ENCODE measurements at places on chromosomes 2 and 18. TPM values are rescaled to one million over a fixed set of nuclear protein-coding genes. Genes with fewer than 3 reads are reported as not detected.
A peak's percentile ranks its signal among the peaks of the same experiment; 100 is the strongest.

DNA sequence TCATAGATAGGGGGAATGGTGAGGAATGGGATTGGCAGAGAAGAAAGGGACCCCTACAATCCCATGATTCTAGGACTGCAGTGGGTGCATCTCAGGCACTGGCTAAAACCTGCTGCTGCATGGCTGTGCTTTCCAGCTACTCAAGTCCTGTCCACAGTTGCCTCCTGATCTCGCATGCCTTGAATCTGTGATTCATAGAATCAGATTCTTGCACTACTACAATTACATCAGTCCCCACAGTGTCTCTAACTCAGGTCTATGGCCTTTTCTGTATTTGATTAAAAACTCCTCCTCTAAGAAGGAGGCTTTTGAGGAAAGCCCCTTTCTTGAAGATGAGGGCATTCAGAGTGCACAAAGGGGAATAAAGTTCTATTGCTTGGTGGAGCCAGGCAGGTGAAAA, 117.4 kb downstream of the LRATD1 start:
- DNase-seq = no peak

DNA sequence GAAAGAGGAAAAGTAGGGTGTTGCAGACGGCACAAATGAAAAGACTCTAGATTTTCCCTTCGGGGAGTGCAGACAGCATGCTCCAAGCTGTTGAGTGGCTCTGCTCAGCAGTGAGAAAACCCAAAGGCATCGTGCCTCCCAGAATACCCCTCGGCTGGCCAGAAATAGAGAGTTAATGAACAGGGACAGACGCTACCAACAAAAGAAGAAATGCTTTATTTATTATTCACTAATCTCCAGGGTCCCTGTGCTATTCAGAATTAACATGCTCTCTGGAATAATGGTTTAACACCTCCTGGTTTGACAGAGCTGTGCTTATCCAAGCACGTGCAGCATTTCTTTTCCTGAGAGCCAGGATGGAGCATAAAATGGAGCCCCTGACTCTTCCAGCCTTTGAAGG, 82.3 kb downstream of the AQP4 start:
- DNase-seq = no peak

- no peak for DNase-seq
Observed at GRCh38 chr2:108922141-108922915, 66.7 kb downstream of the EDAR start.

The TMEM17 gene
- 2.3 TPM for total RNA-seq

DNA sequence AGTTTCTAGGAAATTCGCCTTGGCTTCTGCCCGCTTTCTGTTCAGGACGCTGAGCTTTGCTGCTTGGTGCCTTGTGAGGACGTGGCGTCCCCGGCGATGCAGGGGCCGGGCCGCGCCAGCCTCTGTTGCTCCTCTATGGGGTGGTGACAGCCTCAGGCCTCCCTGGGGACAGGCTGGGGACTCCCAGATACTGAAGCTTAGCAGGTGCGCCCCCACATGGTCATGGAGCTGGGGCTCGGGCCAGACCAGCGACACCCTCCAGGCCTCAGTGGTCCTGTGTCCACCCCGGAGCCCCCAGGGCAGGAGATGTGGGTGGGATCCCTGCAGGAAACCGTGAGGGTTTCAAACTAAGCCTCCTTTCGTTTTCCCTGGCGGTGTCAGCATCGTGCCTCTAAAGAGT, 29.2 kb downstream of the KCNG2 start:
- no peak for DNase-seq

DNA sequence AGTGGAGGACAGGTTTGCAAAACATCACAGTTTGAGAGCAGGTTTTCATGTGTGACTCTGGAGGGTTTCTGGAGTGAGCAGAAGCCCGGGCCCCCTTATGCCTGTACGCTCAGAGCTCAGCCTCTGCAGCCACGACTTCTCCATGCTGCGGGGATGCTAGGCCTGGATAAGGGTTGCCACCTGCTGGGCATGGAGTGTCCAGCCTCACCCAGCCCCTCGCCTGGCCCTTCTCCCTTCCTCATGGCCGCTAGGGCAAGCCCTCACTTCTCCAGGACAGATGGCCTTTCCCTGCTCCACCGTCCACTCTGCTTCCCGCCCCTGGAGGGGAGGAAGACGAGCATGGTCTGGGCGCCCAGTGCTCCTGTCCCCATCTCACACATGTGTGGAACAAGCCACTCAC, 318.7 kb downstream of the GBX2 start:
- no peak for DNase-seq

DNA sequence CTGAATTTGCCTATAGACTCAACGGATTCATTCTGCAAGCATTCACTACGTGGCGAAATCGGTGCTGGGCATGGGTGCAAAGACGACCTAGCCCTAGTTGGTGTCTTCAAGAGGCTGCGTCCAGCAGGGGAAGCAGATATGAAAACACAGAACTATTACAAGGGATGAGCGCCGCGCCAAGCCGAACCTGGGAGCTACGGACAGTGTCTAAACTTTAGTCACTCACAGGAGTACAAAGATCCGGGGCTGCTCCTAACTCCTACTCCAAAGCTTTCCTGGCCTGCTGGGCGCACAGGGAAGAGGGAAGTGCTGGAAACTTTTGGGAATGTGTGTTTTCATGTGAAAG, 732 bp upstream of the ANXA4 start:
- DNase-seq = peak; percentile 97

- DNase-seq = peak; percentile 90
Observed at GRCh38 chr2:71815701-71816474, 331.8 kb downstream of the CYP26B1 start.

GRCh38 chr2:229646186-229646723, 68.1 kb downstream of the DNER start:
- no peak for DNase-seq

GRCh38 chr2:121151311-121152109, 133.5 kb downstream of the TFCP2L1 start:
- DNase-seq = no peak

- no peak for DNase-seq
Observed at GRCh38 chr18:73059280-73059679, 191.5 kb upstream of the NETO1 start.

DNA sequence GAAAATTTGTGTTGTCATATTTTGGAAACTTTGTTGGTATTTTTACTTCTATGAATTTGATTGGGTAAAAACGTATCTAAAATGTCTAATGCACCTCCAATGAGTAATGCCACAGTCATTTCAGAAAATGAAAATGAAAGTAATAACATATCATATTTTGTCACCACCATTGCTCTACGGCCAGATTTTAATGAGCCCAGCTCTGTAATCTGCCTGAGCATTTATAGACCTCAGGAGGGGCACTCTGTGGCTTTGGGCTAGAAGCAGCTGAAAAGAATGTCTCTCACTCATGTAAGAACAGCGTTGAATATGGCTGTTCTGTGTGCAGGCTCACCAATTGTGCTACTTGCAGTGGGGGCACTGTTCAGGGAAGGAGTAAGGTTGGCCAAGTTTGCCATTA, 32.7 kb upstream of the ABCA12 start:
- no peak for DNase-seq

- no peak for DNase-seq
Observed at GRCh38 chr2:126507425-126507911, 148.5 kb upstream of the GYPC start.

DNA sequence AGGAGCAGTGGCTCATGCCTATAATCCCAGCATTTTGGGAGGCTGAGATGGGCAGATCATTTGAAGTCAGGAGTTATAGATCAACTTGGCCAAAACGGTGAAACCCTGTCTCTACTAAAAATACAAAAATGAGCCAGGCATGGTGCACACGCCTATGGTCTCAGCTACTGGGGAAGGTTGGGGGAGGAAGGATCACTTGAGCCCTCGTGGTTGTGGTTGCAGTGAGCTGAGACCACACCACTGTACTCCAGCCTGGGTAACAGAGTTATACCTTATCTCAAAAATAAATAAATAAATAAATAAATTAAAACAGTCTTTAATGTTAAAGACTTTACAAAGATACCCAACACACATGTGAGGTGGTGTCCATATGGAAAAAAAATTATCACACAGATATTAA, 134.0 kb downstream of the C2orf74 start:
- DNase-seq = no peak

DNA sequence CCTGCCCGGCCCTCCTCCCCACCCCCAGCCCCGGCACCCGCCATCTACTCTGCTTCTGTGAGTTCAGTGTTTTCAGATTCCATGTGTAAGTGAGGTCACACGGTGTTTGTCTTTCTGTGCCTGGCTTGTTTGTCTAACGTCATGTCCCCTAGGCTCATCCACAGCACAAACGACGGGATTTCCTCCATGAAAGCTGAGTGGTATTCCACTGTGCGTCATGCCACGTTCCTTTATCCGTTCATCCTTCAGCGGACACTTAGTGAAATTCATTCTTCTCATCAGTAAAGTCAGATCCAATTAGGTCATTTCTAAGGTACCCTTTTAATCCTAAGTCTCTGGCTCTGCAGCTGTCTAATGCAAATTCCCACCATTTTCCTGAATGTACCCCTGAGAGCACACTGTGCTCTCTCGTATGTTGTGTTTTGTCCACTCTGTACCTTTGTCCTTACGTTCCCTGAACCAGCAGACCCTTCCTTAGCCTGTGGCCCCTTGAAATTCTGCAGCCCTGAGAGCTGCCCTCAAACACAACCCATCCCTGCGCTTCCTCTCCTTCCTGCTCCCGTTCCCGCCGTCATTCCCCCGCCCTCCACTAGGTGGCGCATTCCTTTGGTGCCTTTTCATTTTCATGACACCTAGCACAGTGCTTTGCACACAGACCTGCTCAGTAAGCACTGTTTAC, 44.1 kb downstream of the TRAPPC12 start:
- no peak for DNase-seq

GRCh38 chr2:195117011-195117410, 540.0 kb upstream of the SLC39A10 start:
- no peak for DNase-seq

DNA sequence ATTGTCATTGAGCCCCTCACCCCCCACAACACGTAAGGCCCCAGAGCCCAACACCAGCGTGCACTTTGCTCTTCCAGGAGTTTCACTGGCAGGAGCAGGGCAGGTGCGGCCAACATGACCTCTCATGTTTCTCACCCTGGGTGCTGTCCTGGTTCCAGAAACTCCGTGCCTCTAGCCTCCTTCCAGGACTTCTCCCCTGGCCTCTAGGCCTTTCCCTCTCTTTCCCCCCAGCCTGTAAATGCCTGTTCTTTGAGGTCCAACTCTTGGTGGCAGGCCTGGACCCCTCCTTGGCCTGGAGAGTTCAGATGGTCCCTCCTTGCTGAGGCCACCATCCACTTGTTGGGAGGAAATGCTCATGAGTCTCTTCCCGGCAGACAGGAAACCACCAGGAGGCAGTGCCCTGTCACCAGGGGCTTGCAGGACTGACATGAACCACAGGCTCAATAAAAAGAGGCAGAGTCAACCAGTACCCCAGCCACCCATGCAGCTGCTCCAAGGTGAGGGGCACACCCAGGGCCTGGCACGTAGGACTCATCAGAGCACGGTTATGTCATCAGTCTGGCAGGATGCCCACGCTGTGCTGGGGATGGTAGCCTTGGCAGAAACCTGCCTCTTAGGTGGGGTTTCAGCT, 1.5 kb downstream of the MALL start:
- DNase-seq = peak; percentile 89

GRCh38 chr2:233706720-233707119, 6.0 kb upstream of the UGT1A5 start:
- DNase-seq = no peak

GRCh38 chr18:29853126-29853525, 1189.4 kb downstream of the DSC3 start:
- no peak for DNase-seq

DNA sequence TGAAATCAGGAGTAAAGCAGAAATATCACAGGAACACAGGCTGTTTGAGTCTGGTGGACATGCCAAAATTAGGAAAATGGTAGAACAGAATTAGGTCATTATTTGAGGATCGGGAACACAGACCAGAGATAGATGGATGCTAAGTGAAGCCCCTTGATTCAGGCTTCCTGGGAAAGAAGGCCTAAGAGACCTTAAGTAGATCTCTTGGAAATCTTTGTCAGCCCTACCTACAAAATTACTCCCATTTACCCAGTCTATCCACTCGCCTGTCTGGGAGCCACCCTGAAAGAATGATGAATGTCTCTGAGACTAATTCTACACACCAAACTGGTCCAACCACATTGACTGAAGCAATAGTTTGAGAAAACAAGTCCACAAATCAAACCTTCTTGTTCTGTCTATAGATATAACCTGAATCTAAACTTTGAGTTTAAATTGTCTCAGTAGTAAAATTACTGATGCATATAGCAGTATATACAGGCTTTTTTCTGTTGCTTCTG, 36.6 kb upstream of the TANK start:
- DNase-seq = no peak

- DNase-seq = no peak
Observed at GRCh38 chr2:32772638-32773447, 145.0 kb downstream of the TTC27 start.

GRCh38 chr2:217393585-217394032, 533.7 kb upstream of the TNP1 start:
- DNase-seq = peak; percentile 94

GRCh38 chr2:224655006-224655537, 61.1 kb downstream of the CCDC195 start:
- DNase-seq = no peak

DNA sequence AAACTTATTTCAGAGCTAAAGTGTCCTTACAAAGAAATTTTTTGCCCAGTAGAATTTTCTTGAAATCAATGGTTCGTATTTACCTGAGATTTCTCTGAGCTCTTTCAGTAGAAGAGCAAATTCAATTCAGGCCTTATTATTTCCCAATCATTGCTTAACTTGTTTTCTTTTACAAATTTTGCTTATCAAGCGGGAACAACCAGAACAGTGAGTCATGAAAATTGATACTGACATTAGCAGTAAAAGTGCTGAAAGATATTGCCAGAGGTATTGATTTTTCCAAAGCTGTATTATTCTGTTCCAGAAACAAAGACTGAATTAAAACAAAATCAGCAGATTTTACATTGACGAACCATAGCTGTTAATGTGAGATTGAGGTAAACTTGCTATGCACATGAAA, 10.1 kb upstream of the RIOK3 start:
- no peak for DNase-seq

DNA sequence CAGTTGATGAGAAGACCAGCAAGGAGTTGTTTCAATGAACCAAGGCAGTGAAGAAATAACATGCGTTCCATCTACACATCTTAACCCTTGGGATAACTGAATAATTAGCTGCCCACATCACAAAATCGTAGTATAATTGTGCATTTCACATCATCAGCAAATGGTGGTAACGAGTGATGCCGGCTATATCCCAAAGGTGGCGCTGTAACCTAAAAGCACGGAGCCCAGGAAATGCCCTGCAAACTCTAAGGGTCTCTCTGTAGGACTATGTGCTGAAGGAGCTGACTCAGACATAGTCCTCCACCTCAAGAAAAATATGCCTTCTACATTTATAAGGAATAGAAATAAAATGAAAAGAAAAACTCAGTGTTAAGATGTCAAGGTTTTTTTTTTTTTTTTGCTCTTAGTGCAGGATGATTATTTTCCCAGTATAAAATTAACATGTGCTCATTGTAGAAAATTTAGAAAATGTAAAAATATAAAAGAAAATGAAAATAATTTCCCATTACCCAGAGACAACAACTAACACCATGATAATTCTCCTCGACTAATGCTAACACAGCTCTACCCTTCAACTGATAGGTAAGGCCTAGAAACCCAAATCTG, 23.1 kb upstream of the DSG3 start:
- DNase-seq = no peak

The ING5 gene
- 28.1 TPM for total RNA-seq

- DNase-seq = no peak
Observed at GRCh38 chr2:175396696-175397095, 215.2 kb upstream of the ATP5MC3 start.

- DNase-seq = no peak
Observed at GRCh38 chr18:49321797-49322461, 138.5 kb downstream of the DYM start.
